ENCODE measurements at places on chromosomes 1 and 21.

- no peak for DNase-seq
These were observed 46.5 kb downstream of the HLX start for GRCh38 chr1:220925707-220926106.

DNA sequence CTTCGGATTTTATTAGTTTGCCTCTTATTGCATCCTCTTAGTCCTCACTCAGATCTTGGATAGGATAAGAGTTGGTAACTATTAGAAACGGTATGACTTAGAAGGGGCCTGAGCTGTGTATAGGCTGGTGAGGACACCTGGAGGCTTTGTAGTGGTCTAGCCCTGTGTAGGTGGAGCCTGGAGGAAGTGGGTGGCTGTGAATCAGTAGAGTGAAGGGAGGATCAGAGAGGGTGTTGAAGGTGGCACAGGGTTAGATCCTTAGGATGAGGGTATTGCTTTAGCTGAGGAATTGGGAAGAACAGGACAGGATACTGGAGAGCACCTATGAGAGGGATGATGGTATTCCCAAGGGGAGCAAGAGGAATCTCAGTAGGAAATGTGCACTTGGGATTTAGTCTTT lies 5.7 kb downstream of the VANGL1 start:
- DNase-seq, result no peak

GRCh38 chr1:86915737-86916235 lies 1.4 kb downstream of the HS2ST1 start:
- peak; percentile 25 for DNase-seq

- DNase-seq, result peak; percentile 17
These were observed 34.6 kb upstream of the DIP2A start for GRCh38 chr21:46424039-46424591.

DNA sequence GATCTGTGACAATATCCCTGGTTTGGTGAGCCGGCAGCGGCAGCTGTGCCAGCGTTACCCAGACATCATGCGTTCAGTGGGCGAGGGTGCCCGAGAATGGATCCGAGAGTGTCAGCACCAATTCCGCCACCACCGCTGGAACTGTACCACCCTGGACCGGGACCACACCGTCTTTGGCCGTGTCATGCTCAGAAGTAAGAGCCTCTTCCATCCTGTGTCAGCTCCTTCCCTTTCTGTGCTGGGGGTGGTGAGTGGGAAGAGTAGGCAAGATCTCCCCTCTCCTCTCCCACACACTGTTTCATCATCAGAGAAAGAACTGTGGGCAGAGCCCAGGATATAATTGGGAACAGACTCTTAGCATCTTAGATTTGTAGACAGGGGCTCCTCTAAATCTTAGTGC lies 6.1 kb downstream of the WNT2B start:
- DNase-seq, result no peak

DNA sequence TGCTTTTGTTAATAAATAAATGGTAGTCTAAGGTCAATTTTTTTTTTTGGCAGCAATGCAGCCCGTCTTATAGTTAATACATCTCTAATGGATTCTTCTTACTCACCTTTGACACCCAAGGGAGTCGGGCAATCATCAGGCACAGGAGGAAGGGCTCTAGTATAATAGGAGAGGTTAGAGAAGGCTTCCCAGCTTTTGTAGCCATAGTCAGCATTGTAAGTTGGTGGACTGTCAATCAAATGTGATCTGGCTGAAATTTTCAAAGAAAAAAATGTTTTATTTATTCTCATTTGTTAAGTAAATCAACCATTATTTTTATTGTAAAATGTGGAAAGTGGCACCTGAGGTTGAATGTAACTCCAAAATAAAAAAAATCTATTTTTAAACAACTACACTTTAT lies 2.1 kb downstream of the PTGS2 start:
- no peak for DNase-seq

- DNase-seq, result no peak
These were observed 72.5 kb downstream of the RPS6KC1 start for GRCh38 chr1:213123536-213123935.

DNA sequence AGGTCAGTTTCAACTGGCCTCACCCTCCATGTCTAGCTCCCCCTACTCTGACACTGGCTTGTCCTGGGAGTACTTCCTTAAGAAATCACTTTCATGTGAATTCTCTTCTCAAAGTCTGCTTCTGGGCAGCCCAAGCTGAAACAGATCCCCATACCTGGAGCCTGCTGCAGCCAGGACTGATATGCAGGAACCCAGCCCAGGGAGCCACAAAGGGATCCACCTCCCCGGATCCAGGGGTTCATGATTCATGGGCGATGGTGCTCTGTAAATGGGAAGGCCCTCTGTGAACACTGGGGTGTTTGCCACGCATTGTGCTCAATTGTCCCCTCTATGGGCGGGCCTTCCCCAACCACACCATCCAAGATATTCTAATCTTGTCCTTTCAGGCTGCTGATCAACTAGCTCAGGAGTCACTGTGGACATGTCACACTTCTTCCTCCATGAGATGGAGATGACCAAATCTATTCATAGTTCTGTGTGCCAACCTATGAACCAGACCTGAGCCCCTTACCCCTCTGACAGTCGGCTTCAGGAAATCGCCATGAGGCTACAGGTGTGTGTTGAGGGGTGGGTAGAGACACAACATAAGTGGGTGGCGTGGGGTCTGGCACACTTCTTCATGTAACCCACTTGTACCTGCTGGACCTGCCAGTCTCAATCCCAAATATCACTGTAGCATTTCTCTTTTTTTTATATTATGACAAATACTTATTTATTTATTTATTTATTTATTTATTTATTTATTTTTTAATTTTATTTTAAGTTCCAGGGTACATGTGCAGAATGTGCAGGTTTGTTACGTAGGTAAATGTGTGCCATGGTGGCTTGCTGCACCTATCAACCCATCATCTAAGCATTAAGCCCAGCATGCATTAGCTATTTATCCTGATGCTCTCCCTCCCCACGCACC lies 41.8 kb downstream of the RUNX3 start:
- DNase-seq, result no peak

DNA sequence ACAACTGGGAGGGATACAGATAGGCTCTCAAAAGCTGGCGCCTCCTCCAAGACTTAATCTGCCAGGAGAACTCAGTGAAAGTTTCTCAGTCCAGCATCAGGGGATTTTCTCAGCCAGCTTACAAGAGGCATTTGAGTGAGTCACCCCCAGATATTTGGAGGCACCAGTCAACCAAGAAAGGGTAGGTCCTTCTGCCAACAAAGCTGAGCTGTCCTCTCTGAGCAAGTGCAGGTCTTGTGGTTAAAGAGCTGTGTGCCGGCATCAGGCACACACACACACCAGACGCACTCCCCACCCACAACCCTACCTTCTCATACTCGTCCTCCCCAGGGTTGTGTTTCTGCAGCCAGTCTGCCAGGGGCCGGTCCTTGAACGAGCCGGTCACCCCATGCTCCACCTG lies 27.0 kb upstream of the PPP1R15B start:
- no peak for DNase-seq

Measured in NCI-H1092 treated with DMSO at 0.1 percent for 48 hours (cell line).